Fibroblast of mammary gland (primary cell): ENCODE measurements at places on chromosomes 3 and 15.

- no peak for DNase-seq
These were observed 519.7 kb downstream of the DIPK2A start for GRCh38 chr3:144491333-144491732.

GRCh38 chr3:122743581-122744120 lies 50.0 kb downstream of the HSPBAP1 start:
- no peak for DNase-seq

DNA sequence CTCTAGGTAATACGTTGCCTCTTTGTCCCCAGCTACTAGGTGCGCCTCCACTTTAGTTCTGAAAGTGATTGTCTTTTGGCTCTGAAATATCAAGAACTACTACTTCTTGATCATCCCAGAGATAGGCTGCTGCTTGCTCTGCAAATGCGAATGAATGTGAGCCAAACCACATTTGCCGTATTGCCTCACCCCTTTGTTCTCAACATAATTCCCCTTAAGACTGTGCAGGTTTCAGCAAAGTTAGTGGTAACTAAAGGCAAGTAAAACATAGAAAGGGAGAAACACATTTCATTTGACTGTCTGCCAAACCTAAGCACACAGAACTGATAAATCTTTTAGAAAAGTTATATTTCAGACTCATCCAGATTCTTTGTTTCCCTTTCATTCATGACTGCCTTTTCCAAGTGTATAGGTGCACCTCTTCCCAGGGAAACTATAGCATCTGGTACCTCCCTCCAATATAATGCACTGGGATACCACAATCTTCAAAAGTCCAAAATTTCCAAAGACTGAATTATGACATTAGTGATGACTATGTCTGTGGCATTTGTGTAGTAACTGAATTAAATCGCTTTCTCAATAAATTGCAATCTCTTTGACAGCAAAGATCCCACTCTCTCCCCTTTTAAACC lies 720.6 kb upstream of the CBLB start:
- DNase-seq = peak; percentile 82

DNA sequence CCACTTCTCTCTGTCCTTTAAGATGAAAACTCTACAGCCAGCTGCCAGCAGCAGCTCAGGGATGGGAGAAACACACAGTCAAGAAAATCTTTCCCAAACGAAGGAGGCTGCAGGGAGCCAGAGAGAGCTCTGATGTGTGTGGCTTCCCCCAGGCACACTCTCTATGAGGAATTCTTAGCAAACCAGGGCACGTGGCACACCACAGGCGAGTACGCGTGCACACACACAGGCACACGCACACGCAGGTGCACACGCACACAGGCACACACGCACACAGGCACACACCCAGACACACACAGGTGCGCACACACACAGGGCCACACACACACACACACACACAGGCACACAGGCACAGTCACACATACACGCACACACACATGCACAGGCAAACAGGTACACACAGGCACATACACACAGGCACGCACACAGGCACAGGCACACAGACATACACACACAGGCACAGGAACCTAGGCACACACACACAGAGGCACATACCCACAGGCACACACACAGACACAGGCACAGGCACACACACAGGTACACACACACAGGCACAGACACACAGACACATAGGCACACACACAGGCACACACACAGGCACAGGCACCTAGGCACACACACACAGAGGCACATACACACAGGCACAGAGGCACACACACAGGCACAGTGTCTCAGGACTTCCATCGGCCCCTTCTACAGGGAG lies 91.5 kb upstream of the ATP2B2 start:
- no peak for DNase-seq

- DNase-seq = no peak
These were observed 372.0 kb downstream of the GABRG3 start for GRCh38 chr15:27342991-27343390.

GRCh38 chr3:16741103-16741758 lies 136.0 kb upstream of the DAZL start:
- DNase-seq = peak; percentile 100
